HFF-Myc (cell line): ENCODE measurements at places on chromosomes 5 and 9.

DNA sequence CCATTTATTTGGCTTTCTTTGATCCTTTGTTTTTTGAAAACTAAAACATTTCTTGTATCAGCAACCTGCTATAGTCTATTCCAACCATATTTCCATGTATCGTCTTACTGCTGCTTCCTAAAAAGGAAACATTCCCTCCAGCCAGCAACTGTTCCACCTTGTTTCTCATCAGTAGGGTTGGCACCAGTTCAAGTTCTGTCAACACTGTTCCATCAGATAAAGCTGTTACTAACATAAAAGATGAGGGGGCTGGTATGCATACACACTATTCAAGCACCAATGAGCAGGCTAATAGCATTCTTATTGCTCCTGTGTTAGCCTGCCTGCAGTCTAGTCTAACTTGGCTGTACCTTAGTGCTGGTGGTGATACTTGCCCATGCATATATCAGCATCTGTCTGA, 178.3 kb downstream of the CWC27 start:
- no peak for DNase-seq

GRCh38 chr9:5749306-5749705, 83.6 kb downstream of the ERMP1 start:
- no peak for DNase-seq

DNA sequence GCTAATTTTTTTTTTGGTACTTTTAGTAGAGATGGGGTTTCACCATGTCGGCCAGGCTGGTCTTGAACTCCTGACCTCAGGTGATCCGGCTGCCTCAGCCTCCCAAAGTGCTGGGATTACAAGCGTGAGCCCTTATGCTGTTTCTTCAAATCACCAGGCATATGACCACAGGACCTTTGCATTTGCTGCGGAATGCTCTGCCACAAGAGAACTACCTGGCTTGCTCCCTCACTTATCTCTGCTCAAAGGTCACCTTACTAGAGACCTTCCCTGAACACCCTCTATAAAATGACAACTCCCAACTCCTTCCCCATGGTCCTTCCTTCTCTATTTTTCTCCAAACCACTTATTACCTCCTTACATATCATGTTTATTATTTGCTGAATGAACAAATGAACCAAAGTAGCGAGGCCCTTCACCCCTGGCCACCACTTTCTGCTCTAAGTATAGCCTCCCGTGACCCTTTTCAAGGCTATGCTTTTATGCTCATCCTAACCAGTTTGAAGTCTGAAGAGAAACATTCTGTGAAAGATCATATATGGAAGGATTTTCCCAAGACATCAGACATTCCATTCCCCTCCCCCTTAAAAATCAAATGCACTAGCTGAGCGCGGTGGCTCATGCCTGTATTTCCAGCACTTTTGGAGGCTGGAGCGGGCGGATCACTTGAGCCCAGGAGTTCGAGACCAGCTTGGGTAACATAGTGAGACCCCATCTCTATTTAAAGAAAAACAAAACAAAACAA, 1.3 kb downstream of the ZER1 start:
- DNase-seq: no peak

DNA sequence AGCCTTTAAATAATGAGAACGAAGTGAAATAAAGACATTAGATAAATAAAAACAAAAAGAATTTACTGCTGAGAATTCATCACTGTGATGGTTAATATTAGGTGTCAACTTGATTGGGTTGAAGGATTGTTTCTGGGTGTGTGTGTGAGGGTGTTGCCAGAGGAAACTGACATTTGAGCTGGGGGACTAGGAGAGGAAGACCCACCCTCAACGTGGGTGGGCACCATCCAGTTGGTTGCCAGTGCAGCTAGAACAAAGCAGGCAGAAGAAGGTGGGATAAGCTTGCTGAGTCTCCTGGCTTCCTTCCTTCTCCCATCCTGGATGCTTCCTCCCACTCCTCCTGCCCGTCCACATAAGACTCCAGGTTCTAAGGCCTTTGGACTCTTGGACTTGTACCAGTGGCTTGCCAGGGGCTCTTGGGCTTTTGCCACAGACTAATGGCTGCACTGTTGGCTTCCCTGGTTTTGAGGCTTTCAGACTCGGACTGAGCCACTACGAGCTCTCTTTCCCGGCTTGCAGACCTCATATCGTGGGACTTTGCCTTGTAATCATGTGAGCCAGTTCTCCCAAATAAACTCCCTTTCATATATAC, 43.7 kb upstream of the ABL1 start:
- no peak for DNase-seq

DNA sequence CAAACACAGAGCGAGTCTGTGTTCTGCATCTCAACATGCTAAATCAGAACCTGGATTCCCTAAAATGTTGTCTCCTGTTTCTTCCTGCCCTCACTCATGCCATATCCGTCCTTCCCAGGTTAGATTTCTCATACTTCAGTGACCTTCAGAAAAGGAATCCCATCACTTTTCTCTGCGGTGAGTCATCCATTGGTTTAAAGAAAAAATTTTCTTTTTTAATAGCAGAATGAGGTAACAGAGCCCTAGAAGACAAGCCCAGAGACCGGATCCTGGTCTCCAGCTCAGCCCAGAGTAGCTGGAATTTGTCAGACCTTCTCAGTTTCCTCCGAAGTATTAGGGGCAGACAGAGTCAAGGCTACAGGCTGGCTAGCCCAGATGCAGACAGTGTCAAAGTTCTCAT, 143.2 kb upstream of the DMRT1 start:
- DNase-seq: no peak
